ENCODE measurements at places on chromosomes 1 and 21. TPM values are rescaled to one million over a fixed set of nuclear protein-coding genes. Genes with fewer than 3 reads are reported as not detected.

TMPRSS15 gene
- total RNA-seq = not detected

SRSF4 gene
- total RNA-seq = 48.5 TPM

C1orf141 gene
- total RNA-seq = not detected

SERTAD4 gene
- total RNA-seq = 3.5 TPM

NTRK1 gene
- total RNA-seq = 1.2 TPM

ZMYM4 gene
- 30.0 TPM for total RNA-seq

APCS gene
- total RNA-seq = not detected

ALX3 gene
- total RNA-seq = not detected

SLC44A5 gene
- 1.9 TPM for total RNA-seq

BRDT gene
- not detected for total RNA-seq

DCLRE1B gene
- 2.2 TPM for total RNA-seq

STRIP1 gene
- total RNA-seq = 18.8 TPM

CLCA4 gene
- not detected for total RNA-seq

MYOC gene
- total RNA-seq = 2.9 TPM

NOS1AP gene
- total RNA-seq = 3.9 TPM

RAB7B gene
- 0.67 TPM for total RNA-seq

G0S2 gene
- 205 TPM for total RNA-seq

GSTM2 gene
- 63.5 TPM for total RNA-seq

SLAMF7 gene
- 0.11 TPM for total RNA-seq

KCNH1 gene
- total RNA-seq = not detected

IGSF21 gene
- 0.19 TPM for total RNA-seq

TSPAN1 gene
- total RNA-seq = 1.2 TPM

HSD3B1 gene
- not detected for total RNA-seq

FABP3 gene
- total RNA-seq = 4,541 TPM

ASPM gene
- total RNA-seq = 0.33 TPM

KANK4 gene
- total RNA-seq = 0.22 TPM

CD164L2 gene
- total RNA-seq = not detected

IGSF3 gene
- 9.6 TPM for total RNA-seq

AQP10 gene
- not detected for total RNA-seq

FAF1 gene
- total RNA-seq = 102 TPM

DCDC2B gene
- total RNA-seq = not detected

VASH2 gene
- 0.70 TPM for total RNA-seq

S100A7 gene
- not detected for total RNA-seq

RBM11 gene
- 1.1 TPM for total RNA-seq

IVL gene
- total RNA-seq = not detected

RXRG gene
- 15.5 TPM for total RNA-seq
